ENCODE measurements at places on chromosomes 7 and 10.

GRCh38 chr7:27842851-27843250 is 102.9 kb downstream of the TAX1BP1 start:
- no peak for DNase-seq

DNA sequence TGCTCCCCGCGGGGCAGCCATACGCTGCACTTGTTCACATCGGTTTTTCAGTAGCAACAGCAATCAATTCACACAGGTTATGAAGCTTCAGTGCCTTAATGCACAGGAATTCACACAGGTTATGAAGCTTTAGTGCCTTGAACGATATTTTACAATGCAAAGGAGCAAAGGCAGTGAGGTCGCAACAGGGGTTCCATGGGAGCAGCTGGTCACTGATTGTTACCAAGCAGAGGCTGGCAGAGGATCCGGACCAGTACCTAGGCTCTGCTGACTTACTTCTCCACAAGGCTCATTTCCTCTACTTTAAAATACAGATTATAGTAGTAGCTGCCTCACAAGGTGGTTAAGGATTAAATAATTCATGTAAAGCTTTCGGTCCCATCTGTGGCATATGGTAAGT is 95.2 kb upstream of the ODAD2 start:
- DNase-seq, result no peak

- DNase-seq, result no peak
Measured at GRCh38 chr10:71838264-71839211, 12.5 kb downstream of the PSAP start.

GRCh38 chr10:126634911-126635310 is 35.6 kb downstream of the C10orf90 start:
- DNase-seq, result no peak

- no peak for DNase-seq
Measured at GRCh38 chr10:78045237-78045636, 11.6 kb downstream of the RPS24 start.

- no peak for DNase-seq
Measured at GRCh38 chr7:111760043-111760442, 197.8 kb upstream of the IMMP2L start.

- no peak for DNase-seq
Measured at GRCh38 chr10:90888387-90888786, 16.6 kb downstream of the RPP30 start.

DNA sequence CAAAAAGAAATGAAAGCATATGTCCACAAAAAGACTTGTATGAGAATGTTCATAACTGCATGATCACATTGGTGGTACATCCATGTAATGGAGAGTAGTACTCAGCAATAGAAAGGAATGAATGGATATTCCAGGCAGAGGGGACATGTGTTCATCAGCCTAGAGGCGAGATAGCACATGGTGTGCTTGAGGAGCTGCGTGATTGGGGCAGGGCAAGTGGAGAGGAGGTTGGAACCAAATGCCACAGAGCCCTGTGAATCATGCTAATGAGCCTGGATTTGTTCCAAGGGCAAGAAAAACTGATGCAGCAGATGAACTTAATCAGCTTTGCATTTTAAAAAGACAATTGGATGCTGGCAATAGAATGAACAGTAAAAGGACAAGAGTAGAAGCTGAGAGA is 73.3 kb downstream of the C10orf90 start:
- no peak for DNase-seq

- DNase-seq, result no peak
Measured at GRCh38 chr10:79084012-79084971, 15.5 kb downstream of the ZMIZ1 start.

- DNase-seq, result no peak
Measured at GRCh38 chr10:110273474-110273873, 31.2 kb downstream of the SMNDC1 start.

GRCh38 chr7:21868576-21868850 is 77.2 kb downstream of the CDCA7L start:
- no peak for DNase-seq

DNA sequence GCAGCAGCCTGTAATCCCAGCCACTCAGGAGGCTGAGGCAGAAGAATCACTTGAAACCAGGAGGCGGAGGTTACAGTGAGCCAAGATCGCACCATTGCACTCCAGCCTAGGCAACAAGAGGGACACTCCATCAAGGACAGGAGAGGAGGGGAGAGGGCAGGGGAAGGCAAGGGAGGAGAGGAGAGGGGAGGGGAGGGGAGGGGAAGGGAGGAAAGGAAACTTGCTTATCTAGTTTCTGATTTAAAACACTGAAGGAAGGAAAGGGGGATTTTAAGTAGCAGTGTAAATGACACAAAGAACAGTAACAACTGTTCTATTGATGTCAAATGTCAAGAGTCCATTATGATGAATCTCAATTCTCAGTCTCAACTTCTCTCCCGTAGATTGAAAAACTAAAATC is 43.7 kb downstream of the SRPK2 start:
- DNase-seq, result no peak

DNA sequence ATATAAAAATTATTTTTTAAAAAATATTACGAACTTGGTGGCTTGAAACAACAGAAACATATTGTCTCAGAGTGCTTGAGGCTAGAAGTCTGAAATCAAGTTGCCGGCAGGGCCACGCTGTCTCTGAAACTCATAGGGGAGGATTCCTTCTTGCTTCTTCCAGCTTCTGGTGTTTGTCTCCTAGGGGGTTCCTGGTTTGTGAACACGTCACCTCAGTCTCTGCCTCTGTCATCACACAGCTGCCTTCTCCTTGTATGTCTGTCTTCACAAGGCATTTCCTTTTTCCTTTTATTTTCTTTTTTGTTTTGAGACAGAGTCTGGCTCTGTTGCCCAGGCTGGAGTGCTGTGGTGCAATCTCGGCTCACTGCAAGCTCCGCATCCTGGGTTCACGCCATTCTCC is 12.7 kb upstream of the SNX8 start:
- no peak for DNase-seq

DNA sequence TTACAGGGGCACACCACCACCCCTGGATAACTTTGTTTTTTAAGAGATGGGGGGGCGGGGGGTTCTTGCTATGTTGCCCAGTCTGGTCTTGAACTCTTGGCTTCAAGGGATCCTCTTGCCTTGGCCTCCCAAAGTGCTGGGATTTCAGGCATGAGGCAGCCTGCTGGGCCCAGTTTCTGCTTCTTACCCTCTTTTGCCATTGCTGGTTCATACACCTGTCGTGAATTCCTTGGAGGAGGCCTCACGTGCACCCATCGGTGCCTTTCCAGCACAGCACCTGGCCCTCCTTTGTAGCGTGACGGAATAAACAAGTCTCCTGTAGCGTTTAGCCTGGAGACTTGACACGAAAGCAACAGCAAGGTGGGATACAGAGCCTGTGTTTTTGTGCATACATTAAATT is 75.5 kb downstream of the CARD11 start:
- DNase-seq, result peak; percentile 72

- DNase-seq, result no peak
Measured at GRCh38 chr7:19988860-19989259, 215.4 kb upstream of the TMEM196 start.

DNA sequence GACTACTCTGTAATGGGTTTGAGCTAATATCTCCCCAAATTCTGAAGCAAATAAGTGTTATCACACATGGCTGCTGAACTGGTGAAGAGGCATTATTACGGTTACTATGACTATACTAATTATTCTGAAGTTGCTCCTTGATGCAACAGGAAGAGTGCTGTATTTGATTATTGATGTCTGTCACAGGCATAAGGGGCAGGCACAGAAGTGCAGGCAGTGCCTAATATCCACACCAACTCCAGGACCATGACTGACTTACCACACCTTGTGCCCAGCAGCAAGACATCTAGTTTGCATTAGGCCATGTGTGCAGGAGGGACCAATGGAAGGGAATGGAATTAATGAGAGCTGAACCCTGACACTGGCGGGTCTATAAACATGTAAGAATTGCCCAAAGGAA is 62.7 kb downstream of the AMPH start:
- DNase-seq, result no peak

- no peak for DNase-seq
Measured at GRCh38 chr10:7836571-7836970, 18.3 kb downstream of the TAF3 start.

DNA sequence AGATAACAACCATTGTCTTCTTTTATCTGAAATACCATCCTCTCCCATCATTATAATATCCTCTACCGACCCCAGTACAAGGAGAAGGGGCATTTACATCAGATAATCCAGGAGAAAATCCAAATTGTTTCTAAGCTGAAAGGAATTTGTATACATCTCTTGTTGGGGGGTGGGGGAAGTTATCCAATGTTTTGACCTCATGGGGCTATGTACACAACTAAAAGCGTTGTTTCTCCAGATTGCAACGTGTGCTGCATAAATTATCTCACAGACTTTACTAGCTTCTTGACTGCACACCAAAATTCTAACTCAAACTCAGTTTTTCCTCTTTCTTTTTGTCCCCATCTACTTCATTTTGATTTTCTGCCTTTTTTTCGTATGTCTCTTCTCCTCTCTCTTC is 156.7 kb downstream of the TWIST1 start:
- no peak for DNase-seq

DNA sequence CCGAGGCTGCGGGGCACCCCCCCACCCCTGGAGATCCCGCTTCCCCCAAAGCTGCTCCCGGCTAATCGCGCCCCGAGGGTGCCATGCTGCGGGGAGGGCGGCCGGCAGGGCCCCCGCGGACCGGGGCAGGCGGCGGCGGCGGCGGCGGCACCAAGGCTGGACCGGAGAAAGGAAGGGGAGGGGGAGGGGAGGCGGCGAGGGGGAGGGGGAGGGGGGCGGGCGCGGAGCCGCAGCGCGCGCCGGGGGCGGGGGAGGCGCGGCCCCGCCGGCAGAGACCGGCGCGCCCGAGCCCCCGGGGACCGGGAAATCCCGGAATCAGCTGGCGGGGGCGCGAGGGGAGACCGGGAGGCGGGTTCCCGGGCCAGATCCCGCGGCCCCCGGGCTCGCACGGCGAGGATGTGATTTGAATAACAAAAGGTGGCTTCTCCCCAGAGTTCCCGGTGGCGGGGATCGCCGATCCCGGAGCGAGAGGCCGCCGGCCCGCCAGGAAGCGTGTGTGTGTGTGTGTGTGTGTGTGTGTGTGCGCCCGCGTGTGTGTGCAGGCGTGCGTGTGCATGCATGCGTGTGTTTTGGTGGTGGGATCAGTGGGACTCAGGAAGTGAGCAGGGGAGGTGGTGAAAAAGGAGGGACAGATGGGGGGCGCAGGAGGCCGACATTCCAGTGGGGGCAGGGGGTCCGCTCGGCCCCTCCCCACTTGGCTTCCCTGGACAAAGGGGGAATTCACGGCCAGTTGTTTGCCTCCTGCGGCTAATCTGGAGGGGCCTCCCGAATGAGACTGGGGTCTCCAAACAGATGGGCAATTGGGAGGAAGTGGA is 99.5 kb downstream of the HIP1 start:
- no peak for DNase-seq

DNA sequence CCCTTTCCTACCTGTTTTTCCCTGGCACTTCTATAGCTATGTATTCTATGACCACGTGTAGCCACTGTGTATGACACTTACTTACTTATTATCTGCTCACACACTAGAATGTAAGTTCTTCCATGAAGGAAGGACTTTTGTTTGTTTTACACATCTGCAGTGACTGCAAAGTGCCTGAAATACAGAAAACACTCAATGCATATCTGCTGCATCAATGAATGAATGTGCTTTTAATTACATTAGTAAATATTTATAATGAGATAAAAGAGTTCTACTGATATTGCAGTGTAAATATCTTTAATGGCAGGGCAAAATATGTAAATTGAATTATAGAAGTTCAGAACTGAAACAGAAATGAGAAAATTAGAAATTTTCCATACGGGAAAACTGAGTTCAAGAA is 43.5 kb upstream of the CDC14C start:
- no peak for DNase-seq

DNA sequence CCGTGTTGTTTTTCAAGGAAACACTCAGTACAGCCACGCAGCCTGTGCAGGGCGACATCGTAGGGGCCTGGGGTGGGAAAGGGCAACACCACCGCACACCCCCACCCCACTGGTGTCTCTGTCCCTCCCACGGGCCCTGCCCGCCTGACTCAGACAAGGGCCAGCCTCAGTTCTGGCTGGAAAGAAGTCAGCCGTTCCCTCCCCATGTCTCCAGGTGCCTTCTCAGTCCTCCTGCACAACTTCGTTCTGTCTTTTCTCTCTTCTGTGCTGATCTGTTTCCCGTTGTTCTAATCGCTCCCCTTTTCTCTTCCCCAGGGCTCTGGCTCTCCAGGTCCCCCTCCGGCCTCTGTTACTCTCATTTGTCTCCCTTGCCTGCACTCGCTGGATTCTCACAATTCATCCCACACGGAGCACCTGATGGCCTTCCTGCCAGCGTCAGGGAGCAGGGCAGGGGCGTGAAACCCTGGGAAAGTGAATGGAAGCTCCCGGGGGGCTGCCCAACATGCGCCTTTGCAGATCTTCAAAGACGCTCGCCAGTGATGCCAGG is 97.7 kb downstream of the WDR37 start:
- DNase-seq, result no peak

DNA sequence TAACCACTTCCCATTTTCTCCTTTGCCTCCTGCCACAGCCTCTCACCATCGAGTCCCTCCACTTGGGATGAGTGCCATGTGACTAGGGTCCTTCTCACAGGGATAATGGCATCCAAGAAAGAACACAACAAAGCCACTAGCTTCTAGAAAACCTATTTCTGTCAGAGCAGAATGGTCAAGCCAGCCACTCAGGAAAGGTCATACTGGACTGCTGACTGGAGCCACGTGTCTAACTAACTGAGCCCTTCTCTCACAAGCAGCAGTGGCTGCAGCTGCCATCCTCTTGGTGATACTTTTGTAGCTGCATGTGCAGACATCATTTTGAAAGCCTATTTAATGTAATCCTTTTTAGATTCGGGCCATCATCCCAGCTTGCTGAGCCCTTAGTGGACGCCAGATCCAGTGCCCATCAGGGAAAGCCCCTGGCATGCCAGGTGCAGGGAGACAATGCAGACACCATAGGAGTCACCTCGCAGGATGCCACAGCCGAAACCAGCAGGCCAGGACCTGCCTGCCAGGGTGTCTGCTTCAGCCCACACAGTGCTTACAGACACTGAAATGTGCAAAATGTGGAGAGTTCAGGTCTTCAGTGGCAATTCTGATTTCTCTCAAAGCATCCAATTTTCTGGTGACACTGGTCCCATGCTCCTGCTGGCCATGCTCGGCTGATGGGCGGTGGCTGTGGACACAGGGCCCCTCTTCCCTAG is 98.3 kb upstream of the DDC start:
- DNase-seq, result no peak

- DNase-seq, result no peak
Measured at GRCh38 chr10:30637881-30638467, 8.4 kb upstream of the LYZL2 start.

DNA sequence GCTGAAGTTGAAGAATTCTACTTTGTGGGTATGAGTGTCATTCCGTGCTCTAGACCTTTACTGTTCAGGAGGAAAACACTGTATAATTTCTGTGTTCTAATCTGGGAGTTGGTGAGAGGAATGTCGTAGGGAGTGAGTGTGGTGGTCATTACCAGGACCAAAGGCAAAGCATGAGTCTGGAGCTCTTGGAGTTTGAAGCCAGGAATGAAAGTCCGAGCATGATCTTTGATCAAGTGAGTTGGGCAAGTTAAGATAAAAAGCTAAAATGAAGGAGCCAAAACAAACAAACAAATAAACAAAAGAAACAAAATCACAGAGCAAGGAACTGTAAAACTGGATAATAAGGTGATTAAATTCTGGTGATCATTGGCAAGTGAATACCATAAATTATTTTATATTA is 161.4 kb downstream of the AGMO start:
- DNase-seq, result no peak

- DNase-seq, result no peak
Measured at GRCh38 chr10:100985336-100985735, 2.0 kb downstream of the MRPL43 start.
